ENCODE measurements at places on chromosomes 2 and 18.

DNA sequence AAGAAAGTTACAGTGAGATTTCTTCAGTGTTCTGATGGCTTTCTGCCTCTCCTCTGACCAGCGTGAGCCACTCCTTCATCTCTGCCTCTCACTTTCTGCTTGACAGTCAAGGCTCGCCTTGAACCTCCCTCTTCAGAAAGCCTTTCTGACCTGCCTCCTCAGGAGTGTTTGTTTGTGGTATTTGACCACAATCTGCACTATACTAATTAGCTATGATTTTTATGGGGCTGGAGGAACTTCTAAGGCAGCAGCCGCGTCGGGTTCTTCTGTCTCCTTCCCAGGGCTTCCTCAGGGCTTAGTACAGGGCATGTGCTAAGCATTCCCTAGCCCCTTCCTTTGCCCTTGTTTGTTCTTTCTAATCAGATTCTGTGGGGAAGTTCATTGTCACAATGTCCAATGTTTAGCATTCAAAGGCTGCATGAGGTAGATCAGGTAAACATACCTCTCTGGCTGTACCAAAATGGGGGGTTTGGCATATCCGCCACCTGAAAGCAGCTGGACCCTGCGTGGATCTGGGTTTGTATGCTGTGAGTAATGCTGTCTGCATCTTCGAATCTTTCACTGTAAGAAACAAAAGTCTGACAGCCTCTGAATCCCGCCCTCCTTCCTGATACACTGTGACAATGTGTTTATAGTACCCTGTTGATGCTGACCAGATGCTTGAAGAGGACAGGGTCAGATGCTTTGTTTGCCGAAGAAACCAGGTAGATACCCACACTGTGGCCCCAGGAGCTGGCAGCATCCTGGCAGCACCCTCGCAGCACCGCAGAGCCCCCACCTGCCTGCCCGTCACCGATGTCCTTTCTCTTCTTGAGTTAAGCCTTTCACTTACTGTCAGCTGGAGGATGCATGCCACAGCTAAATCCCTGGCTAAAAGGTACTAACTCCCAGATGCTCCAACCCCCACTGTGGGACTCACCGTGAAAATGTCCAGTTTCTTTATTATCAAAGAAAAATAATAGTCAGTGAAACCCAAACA lies 260.8 kb upstream of the HDAC4 start:
- no peak for DNase-seq

GRCh38 chr18:24189007-24189528 lies 50.2 kb downstream of the CABYR start:
- DNase-seq: no peak

GRCh38 chr2:96916646-96917543 lies 47.0 kb upstream of the SEMA4C start:
- DNase-seq: no peak

DNA sequence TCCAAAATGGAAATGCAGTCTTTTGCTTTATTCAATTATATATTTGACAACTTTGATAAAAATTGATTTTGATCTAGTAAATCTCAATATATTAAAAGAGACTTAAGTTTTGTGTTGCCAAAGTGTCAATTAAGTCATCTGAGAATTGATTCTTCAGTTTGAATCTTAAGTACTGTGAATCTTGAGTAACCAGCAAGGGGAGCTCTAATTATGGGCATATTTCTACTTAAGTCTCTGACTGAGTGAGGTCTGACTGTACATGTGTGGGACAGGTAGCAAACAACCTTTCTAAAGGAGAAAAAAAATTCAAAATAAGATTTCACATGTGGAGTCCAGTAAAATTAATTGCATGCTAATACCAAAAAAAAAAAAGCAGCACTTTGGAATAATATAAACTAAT lies 503.7 kb upstream of the SLC8A1 start:
- no peak for DNase-seq

GRCh38 chr2:178205853-178206521 lies 11.7 kb downstream of the OSBPL6 start:
- DNase-seq: peak; percentile 72

GRCh38 chr2:205679410-205680009 lies 2.8 kb upstream of the NRP2 start:
- no peak for DNase-seq

GRCh38 chr2:200242570-200242969 lies 63.9 kb upstream of the SPATS2L start:
- no peak for DNase-seq

- no peak for DNase-seq
Measured at GRCh38 chr2:235836491-235836911, 331.7 kb downstream of the GBX2 start.

- peak; percentile 51 for DNase-seq
Measured at GRCh38 chr2:149715005-149715592, 127.5 kb upstream of the MMADHC start.

DNA sequence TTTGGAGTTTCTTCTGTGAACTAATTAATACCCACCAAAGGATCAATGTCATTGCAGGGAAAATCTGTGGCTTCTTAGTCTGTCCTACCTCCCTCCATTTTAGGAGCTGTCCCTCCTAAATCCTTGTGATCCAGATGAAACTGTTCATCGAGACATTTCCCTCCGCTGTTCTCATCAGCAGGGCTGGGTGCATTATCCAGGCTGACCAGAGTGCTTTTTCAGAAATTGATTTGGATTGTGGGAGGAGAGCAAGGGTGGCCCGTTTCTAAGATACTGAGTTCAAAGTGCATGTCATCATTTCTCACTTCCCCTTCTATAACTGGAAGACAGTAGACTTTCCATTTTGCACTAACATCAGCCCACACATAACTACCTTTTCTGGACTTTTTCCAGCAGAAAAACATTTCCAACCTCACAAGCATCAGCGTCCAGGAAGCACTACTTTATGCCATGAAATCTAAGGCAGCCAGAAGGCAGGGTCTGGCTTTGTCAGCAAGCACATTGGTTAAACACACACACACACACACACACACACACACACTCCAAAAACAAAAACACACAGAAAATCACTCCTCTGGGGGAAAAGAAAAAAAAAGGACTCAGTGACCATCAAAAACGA lies 94.1 kb downstream of the ANKRD44 start:
- no peak for DNase-seq

- DNase-seq: no peak
Measured at GRCh38 chr2:64120928-64121327, 23.3 kb downstream of the PELI1 start.

DNA sequence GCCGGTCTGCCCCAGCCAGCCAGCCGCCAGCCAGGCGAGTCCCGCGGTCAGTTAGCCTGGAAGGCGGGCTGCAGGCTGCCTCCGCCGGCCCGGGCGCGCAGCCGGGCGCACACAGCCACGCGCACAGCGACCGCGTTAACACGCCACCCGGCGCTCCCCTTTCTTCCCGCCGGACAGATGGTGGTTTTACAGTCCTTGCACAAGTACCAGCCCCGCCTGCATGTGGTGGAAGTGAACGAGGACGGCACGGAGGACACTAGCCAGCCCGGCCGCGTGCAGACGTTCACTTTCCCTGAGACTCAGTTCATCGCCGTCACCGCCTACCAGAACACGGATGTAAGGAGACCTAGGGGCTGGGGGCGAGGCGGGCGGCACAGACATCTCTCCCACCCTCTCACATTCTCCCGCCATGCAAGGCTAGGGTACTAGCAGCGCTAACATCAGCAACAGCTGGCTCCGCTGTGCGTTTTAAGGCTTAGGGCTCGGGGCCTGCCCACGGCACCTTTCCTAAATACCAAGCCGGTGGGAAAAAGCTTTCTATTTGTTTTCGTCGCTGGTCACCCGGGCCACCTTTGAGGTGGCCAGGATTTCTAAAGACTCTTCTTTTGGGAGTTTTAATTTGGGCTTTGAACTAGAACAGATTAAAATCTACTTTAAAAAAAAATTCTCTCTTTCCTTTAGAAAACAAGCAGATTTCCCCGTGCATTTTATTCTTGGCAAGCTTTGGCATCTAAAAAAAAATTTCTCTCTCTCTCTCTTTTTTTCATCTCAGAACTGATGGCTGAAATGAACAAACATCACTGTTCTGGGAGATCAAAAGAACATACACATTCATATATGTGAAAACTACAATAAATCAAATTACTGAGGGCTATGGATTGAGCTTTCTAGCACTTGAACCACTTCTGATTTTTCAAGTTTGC lies 2.9 kb downstream of the TBR1 start:
- no peak for DNase-seq
